ENCODE measurements at places on chromosomes 11 and 22. TPM values are rescaled to one million over a fixed set of nuclear protein-coding genes. Genes with fewer than 3 reads are reported as not detected.

- no peak for DNase-seq
Observed at GRCh38 chr11:38438091-38438490, 1840.1 kb upstream of the RAG2 start.

GRCh38 chr11:217704-218103, 10.2 kb downstream of the RIC8A start:
- DNase-seq, result no peak

Gene MUC2
- not detected for total RNA-seq

Gene PRRG4
- total RNA-seq, result 0.83 TPM

Gene CRYBA4
- total RNA-seq, result not detected

Gene FKBP2
- total RNA-seq, result 50.6 TPM

Gene HINFP
- 13.4 TPM for total RNA-seq

Data from posterior vena cava (tissue), 2 donors.